ENCODE measurements at places on chromosomes 13 and 19.
A peak's percentile ranks its signal among the peaks of the same experiment; 100 is the strongest.

DNA sequence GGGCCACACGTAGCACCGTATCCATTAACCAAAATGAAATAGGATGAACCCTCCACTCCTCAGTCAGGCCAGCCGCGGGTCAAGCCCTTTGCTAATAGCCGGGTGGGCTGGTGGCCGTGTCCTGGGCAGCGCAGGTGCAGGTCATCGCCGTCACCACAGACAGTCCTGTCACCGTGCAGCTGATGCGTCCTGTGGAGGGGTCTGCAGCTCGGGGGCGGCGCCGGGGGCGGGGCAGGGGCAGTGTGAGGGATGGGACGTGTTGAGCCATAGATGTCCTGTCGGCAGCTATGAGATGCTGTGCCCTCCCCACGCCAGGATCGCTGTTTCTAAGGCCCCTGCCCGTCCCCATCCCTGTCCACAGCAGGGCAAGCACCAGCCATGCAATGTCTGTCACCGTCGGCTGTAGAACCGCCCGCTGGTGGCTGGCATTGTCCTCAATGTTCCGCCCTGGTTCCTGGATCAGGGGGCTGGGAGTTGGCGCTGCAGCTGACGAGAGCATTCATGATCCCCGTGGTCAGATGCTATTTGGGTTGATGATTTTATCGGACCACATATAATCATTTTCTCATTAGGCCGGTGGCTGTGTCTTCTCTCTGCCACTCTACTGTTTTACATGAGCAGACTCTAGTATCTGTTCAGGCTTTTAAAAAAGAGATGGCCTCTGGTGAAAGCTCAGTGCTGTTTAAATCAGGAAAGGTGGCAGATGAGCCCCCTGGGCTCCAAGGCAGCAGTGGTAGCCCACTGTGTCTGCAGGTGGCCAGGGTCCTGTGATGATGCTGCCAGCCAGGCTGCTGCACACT lies 126.1 kb downstream of the KDM4B start:
- DNase-seq = no peak

- DNase-seq = no peak
Measured at GRCh38 chr19:18776736-18777135, 14.4 kb downstream of the COMP start.

DNA sequence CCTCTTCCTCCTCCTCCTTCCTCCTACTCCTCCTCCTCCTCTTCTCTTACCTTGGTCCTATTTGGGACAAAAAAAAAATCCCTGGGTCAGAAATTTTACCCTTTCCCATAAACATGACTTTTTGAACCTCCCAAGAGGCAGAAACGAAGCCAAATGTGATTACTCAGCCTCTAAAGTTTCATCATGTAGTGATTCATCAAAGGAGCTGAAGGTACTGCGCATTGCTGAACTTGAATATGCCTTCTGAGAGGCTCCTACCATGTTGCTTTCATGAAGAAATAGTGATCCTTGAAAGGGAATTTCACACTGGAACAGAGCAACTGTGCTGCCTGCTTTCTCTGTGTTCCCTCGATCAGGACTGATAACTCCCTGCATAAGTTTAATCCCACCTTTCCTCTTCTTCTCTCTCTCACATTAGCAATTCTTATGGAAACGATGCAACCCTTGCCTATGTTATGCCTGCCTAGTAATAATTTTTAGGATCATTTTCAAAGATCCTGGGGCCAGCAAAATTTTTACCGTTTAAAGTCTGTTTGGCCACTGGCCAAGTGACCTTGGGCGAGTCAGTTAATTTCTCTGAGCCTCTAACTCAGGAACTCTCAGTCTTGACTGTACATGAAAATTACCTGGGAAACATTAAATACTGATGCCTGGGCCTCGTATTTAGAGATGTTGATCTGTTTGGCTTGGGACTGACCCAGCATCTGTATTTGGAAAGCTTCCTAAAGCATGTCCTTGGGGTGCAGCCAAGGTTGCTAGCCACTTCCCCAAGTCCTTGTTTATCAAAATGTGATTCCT lies 149.5 kb downstream of the DCT start:
- peak; percentile 83 for DNase-seq

GRCh38 chr19:37997911-37998344 lies 90.9 kb downstream of the SIPA1L3 start:
- DNase-seq = peak; percentile 66

GRCh38 chr13:21219036-21219381 lies 42.6 kb downstream of the MRPL57 start:
- DNase-seq = no peak

DNA sequence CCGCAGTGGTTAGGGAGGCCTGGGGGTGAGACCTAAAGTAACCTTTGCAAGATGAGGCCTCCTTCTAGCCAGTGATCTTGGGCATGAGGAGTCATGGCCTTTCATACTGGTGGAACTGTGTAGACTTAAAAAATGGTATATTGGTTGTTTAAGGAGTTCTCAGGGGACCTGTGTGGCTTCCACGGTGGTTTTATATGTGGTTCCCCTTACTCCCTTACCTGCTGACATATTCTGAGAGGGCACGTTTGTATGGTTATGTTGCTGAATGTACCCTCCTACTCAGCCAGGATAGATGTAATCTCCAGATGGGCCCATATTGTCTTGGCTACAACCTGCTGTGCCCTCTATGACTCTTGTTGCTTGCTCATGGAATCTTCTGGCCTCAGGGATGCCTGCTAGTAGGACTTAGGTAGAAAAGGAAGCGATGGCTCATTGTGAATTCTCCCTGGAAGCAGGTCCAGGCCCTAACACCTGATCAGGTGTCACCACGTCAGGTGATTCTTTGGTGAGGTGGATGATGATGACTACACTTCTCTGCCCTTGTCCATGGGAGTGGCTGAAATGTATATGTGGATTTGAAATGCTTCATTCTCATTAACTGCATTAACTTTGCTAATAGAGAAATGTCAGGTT lies 1.8 kb downstream of the ZNF460 start:
- no peak for DNase-seq

GRCh38 chr13:72726726-72727416 lies 558 bp downstream of the MZT1 start:
- no peak for DNase-seq

DNA sequence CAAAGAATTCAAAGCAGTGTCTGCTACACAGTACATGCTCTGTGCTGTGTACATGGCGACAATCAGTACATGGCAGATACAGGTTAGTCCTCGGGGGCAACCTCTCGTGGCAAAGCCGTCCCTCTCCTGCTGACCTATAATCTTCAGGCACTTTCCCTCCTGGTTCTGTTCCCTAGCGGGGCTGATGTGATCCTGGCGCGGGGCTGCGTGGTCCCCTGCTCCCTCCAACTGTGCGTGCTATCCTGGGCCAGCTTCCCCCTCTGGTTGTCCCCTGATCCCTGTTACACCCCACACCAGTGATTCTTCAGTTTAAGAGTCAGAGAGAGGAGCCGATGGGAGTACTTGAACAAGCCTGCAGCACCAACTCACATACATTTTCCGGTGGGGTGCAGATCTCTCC lies 12.1 kb downstream of the MAG start:
- DNase-seq = no peak

DNA sequence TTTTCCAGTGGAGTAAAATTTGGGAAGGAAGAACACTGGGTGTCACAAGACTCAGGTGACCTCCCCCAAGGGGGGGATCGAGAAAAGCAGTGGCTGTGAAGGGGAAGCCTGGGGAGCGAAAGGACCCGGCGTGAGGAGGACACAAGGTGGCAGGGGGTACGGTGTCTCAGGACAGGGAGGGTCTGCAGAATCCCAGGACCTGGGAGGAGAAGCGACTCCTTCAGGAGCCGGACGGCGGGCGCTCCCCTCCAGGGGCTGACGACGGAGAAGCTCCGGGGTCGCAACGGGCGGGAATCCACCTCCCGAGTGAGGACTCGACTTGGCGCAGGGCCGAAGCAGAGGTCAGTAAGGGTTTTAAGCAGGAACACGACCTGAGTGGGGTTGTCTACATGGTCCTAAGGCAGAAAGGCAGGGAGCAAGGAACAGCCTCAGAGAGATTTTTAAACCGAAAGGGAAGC lies 529 bp downstream of the ZNF836 start:
- no peak for DNase-seq

DNA sequence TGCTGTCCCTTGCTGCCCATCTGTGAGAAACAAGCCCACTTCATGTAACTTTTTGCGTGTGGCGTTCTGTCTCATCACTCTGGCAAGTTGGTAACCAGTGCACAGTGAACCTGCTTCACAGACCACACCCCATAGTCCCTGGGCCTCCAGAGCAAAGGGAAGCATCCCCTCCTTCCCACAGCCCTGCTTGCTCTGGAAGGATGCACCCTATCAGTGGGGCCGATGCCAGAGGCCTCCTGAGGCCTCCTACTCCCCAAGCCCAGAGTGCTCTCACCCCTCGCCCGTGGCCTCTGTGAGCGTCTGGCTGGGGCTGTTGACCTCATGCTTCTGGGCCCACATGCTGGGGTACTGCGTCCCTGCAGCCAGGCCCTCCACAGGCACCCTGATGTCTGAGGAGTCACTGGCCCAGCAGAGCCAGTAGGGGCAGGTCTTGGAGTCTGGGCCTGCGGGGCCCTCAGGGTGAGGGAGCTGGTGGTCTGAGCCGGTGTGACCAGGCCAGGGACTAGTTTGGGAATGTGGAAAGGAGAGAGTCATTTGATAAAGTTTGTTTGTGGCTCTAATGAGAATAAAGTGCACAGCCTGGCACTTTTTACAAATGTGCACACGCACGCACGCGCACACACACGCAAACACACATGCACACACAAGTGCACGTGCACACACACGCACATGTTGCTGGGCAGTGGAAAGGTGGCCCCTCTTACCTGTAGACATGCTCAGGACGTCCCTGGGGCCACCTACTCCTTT lies 5.1 kb downstream of the TMEM86B start:
- no peak for DNase-seq

GRCh38 chr13:41512441-41512840 lies 55.1 kb downstream of the RGCC start:
- no peak for DNase-seq

DNA sequence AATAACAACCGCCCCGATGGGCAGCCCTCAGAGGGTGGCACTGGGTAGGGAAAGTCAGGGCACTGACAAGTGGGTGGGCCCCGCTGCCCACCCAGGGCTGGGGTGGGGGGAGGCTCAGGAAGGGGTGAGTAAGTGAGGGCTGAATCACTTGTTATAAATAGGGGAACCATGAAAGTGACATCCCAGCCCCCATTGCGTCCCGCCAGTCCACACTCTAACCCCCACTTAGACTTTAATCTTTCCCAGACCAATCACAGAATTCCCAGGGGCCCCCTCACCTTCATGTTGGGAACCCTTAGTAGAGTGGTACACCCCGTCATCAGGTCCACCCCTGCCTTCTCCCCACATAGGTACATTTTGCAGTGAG lies 37.0 kb upstream of the NANOS3 start:
- DNase-seq = no peak

GRCh38 chr19:19493841-19494546 lies 21.4 kb downstream of the TSSK6 start:
- DNase-seq = no peak

- no peak for DNase-seq
Measured at GRCh38 chr13:83085186-83085900, 796.9 kb downstream of the SLITRK1 start.

DNA sequence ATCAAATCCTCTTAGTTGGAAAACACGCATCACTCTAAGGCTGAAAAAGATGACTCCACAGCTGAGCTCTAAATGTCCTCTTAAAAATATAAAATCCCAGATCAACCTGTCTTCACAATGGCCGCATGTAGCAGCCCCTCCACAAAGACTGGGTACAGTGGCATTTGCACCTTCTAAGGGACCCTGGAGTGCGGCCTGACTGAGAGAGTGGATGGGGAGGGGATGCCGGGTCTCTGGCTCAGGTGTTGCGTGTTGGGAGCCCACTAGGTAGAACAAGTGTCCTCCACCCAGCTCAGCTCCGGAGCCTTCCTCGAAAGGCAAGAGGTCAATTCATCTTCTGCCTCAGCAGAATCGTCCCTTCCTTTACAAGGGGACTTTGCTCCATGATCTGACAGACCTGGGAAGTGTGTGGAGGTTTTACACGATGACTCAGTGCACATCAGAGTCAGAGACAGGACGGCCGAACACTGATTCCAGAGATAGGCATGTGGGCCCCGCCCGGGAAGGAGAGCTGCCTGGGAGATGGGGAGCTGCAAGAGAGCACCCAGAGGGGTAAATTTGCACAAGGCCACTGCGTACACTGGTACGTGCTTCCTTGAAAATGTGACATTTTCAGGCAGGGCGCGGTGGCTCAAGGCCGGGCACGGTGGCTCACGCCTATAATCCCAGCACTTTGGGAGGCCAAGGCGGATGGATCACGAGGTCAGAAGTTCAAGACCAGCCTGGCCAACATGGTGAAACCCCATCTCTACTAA lies 23.5 kb upstream of the SLC15A1 start:
- no peak for DNase-seq

DNA sequence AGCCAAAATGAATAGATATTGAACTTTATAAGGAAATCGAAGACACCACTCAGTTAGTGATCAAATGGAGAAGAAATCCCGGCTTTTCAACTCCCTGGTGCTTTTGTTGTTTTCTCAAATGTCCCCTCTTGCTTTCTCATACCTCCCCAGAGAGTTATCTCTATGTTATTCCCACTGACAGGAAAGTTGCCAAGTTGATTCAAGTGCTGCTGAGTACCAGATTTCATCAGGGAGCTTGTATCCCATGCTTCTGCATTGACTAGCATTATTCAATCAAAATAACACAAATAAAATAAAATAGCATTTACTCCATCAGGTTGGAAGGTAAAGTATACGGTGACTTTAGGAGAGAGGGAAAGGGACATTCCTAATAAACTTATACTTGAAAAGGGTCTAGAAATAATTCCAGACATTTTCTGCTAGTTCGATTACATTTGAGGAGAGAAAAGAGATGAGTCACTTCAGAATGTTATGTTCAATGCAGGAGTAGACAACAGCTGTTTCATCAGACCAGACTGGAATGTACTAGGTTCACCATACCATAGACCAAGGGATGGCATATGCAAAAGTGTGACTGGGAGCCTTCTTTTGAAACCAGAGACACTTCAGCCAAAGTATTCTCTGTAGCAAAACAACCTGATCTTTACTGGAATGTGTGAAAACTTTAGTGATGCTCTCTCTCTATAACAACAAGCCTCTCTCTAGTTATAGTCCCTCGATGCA lies 397.8 kb downstream of the FGF14 start:
- DNase-seq = no peak

All from H4 (cell line).